ENCODE measurements at places on chromosomes 2 and 18.

GRCh38 chr2:108918156-108918874, 70.7 kb downstream of the EDAR start:
- no peak for DNase-seq

GRCh38 chr2:34991508-34992274, 1363.9 kb upstream of the CRIM1 start:
- DNase-seq: no peak

DNA sequence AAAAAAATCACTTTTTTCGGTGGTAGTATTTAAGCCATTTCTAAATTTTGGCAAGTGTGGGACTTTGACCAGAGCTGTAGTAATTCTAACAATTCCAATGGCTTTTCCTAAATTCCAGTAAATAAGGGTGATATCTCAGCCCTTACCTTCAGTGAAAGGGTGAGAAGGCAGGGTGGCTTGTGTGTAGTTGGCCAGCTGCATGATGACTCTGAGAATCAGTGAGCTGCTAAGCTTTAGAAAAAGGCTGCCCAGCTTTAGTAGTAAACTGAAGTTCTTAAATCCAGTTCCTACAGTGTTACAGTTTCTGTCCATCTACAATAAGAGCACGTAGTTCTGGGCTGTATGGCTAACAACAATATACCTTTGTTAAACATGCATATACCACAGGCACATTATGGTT, 42.0 kb downstream of the OXER1 start:
- DNase-seq: no peak

DNA sequence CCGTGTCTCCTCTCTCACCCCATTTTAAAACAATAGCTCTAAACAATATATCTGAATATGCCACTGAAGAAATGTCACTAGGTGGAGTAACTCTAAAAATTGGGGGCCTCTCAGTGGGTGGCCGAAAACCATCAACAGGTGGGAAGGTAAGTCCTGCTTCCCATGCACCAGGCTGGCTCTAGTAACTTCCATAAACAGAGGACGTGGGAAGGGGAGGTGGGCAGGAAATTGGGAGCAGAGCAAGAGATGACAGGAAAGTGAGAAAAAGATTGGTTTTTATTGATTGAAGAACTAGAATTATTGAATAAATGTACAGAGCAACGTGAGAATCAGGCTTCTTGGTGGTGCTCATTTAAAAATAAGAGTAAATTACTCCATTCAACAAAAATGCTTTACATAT, 170.4 kb downstream of the SOCS6 start:
- DNase-seq: no peak

DNA sequence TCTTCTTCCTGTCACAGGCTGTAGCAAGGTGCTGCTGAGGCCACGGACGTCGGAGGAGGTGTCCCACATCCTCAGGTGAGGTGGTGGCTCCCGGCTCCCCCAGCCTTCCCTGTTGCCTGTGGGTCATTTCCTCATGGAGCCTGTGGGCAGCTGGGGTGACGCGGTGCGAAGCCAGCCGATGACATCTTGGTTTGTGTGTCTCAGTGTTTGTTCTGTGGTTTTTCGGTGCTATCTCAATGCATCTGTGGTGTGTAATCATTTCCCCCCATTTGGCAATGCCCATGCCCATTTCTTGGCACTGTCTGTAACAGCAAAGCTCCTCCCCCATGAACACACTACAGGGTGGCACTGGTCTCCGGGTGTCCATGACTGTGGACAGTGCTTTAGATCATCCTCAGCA, 6.6 kb downstream of the D2HGDH start:
- DNase-seq: no peak

Measured in HTR-8/SVneo (cell line).